ENCODE measurements at places on chromosomes 7 and 10.
A peak's percentile ranks its signal among the peaks of the same experiment; 100 is the strongest.

GRCh38 chr10:129784291-129784690, 179.8 kb downstream of the EBF3 start:
- DNase-seq: no peak

GRCh38 chr10:131636841-131637724, 263.7 kb upstream of the PPP2R2D start:
- no peak for DNase-seq

DNA sequence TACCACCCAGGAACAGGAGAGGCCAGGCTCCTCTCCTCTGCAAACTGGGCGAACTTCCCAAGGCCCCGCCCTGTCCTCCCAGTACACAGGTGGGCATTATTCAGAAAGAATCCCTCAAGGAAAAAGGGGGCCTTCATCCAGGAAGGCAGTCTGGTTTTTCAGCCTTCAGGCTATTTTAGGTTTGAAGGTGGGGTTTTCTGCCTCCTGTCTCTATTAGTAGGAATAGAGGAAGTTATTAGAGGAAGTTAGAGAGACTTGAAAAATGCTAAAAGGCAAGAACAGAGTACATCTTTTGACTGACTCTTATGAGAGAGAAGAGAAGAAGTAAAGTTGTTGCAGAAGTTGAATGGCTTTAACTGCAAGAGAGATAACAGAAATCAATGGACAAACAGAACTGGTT, 250.9 kb upstream of the SORCS1 start:
- no peak for DNase-seq

DNA sequence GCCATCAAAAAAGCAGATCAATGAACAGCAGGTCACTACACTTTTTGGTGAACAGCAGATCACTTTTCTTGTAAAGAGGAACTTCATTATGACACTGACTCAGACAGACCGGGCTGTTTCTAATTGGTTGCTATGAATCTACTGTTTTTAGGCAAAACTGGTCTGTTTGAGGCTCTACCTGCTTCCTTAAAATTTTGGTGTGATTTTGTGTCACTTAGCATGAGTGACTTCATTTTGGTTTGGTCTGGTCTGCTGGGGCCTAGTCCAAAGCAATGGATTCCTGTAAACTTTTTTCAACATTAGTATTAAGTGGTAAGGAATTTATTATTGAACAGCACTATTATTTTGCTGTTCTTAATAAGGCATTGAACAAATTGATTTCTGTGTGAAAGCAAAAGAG, 41.8 kb upstream of the C10orf71 start:
- no peak for DNase-seq

GRCh38 chr7:50667789-50668226, 102.6 kb upstream of the DDC start:
- no peak for DNase-seq

GRCh38 chr10:124688889-124689670, 55.1 kb downstream of the FAM53B start:
- no peak for DNase-seq

- no peak for DNase-seq
Measured at GRCh38 chr10:80540981-80541750, 3.5 kb downstream of the SH2D4B start.

GRCh38 chr10:106631016-106631702, 533.3 kb downstream of the SORCS1 start:
- DNase-seq: no peak

GRCh38 chr10:49089557-49090188, 25.6 kb downstream of the VSTM4 start:
- DNase-seq: no peak

DNA sequence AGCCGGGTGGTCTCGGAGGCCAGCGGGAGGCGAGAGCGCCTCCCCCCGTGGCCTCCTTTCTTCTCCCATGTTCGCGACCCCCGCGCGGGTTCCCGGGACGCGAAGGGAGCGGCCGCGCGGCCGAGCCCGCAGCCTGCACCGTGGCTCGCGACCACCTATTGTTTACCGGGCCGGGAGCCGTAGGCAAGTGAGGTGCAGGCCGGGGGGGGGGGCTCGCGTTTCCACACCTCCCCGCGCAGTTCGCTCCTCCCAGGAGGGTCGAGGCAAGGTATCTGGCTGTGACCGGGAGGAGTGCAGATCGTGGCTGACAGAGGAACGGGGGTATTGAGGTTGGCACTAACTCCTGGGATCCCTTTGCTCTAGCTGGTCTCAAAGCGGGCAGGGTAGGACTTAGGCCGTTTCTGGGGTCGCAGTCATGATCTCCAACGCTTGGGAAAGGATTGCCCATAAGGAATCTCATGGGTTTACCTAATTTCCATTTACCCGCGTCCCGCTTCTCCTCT, 734 bp downstream of the PTPN12 start:
- DNase-seq: no peak

DNA sequence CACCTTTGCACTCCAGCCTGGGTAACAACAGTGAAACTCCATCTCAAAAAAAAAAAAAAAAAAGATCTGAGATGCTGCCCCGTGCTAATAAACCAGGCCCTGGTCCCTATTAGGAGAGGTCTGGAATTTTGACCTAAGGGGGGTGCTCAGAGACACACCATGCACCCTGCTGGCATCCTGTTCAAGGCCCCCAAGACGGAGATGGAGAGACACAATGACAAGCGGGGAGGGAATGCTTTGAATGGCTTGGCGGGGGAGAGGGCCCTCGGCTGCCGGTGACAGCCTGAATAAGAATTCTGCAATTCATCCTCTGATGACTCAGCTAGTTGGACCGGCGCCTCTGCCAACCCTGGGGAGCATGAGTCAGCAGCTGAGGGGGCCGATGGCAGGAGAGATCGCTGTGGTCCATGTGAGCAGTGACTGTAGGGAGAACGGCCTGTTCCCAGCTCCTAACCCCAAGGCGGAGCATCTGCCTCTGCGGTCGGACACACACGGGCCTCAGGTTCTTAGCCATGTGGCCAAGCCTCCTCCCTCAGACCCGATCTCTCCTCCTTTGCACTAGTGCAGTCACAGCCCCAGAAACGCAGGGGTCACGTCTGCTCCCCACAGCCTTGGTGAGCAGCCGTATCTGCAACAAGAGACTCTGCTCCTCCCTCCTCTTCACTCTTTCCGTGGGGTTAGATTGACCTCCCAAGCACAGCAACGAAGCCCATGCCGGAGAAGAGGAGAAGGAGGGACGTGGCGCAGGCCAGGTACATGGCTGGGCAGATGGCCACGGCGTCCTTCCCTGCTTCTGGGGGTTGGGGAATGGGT, 14.9 kb downstream of the TRIM56 start:
- DNase-seq: peak; percentile 99

GRCh38 chr10:33047655-33048054, 89.6 kb upstream of the ITGB1 start:
- DNase-seq: peak; percentile 2

GRCh38 chr7:128035712-128036111, 4.5 kb upstream of the LRRC4 start:
- DNase-seq: no peak

GRCh38 chr10:131644289-131644688, 256.5 kb upstream of the PPP2R2D start:
- DNase-seq: no peak

DNA sequence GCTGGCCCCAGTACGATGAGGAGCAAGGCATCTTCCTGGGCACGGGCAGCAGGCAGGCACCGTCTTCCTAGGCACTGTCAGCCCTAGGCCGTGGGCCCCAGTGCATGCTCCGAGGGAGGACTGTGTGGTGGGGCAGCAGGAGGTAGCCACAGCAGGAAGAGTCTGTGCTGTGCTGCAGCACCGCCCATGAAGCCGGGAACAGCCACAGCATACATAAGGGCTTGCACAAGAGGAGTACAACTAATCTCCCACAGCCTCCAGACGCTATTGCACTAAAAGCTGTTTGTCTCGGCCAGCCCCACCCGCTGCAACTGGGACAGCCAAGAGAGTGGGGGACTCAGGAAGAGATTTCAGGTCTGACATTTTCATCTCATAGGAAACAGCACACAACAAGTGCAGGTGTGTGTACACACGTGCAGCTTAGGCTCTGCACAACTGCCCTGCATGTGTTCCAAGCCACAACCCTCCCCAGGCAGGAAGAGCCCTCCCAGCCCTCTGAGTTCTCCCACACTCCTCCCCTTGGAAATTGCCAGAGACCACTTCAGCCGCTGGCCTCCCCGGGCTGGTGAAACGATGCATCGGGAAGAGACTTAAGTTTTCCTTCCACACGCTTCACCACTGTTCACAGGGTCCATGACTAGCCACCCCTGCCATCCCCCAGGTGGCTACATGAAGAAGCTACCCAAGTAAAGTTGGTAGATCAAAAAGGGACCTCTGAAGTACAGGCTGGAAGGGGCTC, 88.1 kb upstream of the DDC start:
- DNase-seq: peak; percentile 68

DNA sequence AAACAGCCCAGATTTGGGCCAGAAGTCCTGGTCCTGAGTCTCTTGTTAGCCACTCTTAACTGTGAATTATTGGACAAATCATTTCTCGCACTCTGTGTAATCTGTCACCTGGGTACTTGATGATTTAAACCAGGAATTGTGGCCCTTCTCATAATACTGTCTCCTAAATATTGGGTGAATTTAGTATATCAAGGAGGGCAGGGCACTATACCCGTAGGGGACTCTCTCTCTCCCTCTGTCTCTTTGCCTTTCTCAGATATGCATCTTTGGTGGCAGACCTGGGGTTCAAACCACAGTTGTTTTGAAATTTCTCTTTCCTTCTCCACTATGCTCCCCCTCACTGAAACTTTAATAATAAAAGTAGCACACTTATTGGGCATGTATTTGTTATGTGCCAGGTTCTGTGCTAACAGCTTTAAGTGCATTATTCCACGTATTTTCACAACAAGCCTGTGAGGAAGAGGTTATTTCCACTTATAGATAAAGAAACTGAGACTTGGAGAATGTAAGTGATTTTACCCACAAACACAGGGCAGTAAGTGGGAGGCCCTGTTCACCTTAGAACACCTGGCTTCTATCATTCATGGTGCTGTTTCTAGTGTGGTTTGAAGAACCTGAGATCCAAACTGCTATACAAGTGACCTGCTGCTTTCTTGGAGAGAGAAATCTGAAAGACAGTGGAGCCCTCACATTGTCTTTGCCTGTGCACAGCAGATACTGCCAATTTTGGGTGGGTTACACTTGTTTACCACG, 11.8 kb downstream of the FAS start:
- no peak for DNase-seq
